ENCODE measurements at places on chromosomes 1 and 21. TPM values are rescaled to one million over a fixed set of nuclear protein-coding genes. Genes with fewer than 3 reads are reported as not detected.

GRCh38 chr21:25515484-25516405 is 91.5 kb downstream of the MRPL39 start:
- no peaks in the 10 kb centered on the region for H3K36me3 ChIP-seq
- H3K27me3 ChIP-seq = no peaks in the 10 kb centered on the region
- no peak for DNase-seq
- no peak overlapping the region for H3K4me3 ChIP-seq
- H3K27ac ChIP-seq = no peak overlapping the region

DNA sequence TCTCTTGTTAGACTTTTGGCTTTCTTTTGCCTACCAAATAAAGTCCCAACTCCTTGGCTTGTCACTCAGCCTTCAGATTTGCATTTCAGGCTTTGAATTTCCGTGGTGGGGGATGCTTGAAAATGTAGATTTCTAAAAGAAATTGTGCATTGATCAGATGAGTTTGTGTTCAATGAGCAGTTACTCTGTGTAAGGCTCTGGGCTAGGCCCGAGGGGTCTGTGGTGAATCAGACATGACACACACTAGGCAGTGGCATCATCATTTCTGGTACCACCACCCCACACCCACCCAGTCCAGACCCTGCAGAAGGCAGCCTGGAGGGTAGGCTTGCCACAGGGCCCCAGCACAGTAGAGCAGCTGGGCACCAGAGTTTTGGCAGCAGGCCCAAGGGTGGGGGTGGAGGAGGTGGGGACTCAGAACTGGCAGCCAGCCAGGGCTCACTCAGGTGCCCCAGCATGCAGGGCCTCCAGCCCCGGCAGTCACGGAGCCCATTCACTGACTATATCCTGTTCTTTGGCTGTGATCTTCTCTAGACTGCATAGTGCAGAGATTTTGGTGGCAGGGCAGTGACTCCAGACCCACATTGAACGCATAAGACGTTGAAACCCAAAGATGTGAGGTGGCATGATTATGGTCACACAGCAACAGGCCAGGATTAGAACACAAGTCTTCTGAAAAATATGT is 97.2 kb upstream of the ARTN start:
- no peaks in the 10 kb centered on the region for H3K36me3 ChIP-seq
- no peak overlapping the region for H3K4me3 ChIP-seq
- H3K27me3 ChIP-seq = no peaks in the 10 kb centered on the region
- no peak for DNase-seq

DNA sequence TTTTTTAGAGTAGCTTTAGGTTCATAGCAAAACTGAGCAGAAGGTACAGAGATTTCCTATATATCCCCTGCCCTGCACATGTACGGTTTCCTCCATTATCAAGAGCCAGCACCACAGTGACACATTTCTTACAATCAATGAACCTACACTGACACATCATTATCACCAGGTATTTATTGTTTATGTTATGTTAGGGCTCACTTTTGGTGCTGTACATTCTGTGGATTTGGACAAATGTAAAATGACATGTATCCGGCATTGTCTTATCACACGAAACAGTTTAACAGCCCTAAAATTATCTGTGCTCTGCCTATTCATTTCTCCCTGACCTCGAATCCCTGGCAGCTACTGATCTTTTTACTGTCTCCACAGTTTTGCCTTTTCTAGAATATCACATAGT is 93.7 kb upstream of the DPH5 start:
- no peak overlapping the region for H3K4me3 ChIP-seq
- H3K36me3 ChIP-seq = no peaks in the 10 kb centered on the region
- H3K4me1 ChIP-seq = no peaks in the 10 kb centered on the region
- H3K27ac ChIP-seq = no peak overlapping the region
- no peak for DNase-seq

DNA sequence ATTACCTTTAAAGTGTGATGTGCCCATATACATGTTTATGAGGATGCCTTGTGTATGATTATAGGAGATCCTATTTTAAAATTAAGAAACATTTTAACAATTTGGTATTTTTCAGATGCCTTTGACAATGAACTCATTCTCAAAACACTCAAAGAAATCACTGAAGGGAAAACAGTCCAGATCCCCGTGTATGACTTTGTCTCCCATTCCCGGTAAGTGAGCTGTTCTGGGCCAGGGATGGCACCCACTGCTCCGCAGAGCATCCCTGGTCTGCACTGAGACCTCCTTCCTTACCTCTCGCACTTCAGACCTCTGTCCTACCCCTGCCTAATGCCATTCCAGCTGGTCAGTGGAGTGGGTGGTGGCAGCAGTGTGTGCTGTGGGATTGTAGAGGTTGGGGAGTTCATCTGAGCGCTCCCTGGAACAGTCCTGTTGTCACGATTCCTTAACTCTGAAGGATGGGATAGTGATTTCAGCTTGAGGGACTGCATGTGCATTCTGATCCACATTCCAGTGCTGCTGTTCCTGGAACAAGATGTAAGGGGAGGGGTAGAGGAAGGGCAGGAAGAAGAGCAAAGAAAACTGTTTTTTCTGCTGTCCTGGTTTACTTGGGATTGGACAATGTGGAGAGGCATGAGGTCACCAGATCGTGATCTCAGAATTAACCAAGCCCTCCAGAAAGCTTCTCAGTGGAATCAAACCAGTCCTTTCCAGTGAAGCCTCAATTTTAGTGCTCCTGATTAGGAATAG is 63.9 kb downstream of the UCK2 start:
- H3K27ac ChIP-seq = no peak overlapping the region
- peaks cover 17% of the 10 kb centered on the region for H3K36me3 ChIP-seq
- H3K4me3 ChIP-seq = no peak overlapping the region
- H3K27me3 ChIP-seq = no peaks in the 10 kb centered on the region
- H3K4me1 ChIP-seq = no peaks in the 10 kb centered on the region

DNA sequence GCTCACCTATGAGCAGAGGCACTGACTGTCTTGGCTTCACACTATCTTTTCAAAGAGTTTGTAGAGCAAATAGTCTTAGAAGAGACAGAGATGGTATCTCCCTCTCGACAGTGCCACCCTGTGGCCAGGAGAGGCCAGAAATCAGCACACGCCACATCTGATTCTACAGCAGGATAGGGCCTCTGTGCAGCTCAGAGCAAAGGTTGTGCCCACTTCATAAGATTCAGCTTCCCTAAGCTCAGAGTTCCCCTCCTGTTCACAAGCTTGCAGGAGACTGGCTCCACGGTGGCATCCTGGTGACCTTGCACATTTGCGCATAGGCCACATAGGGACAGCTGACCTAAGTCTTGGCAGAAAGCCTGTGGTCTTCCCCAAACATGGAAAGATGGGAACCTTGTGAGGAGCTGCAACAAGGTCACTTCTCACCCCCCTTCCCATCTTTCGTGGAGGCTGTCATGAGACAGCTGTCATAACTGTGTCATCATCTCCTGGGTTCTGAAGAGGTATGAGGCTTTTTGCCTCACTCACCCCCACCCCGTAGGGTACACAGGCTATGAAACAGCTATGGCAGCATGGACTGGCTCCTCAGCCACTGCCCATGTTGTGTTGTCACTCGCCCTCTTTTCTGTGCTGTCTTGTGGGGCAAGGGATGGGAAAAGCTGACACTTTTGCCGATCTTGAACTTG is 3.0 kb downstream of the ITLN2 start:
- no peaks in the 10 kb centered on the region for H3K27me3 ChIP-seq
- no peak for DNase-seq
- H3K36me3 ChIP-seq = no peaks in the 10 kb centered on the region
- no peak overlapping the region for H3K27ac ChIP-seq
- no peaks in the 10 kb centered on the region for H3K4me1 ChIP-seq

NMNAT1 gene
- total RNA-seq = 7.9 TPM

DNA sequence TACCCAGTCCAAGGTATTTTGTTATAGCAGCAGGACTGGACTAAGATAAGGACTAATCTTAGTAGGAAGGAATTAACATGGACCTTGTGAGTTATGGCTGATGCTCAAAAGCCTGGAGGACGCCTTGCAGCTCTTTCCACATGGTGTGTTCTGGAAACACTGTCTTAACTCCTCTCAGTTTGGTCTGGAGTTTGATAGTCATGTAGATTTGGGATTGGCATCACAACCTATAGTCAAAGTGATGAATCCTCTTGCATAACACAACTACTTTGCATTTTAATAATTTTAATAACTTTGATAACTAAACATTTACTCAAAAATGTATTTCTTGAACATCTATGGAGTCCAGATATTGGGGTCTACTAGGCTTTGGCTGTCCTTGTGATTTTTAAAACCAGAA is 293.7 kb downstream of the KIF26B start:
- no peaks in the 10 kb centered on the region for H3K36me3 ChIP-seq
- no peak overlapping the region for H3K27ac ChIP-seq
- DNase-seq = no peak
- H3K4me3 ChIP-seq = no peak overlapping the region
- H3K27me3 ChIP-seq = no peaks in the 10 kb centered on the region

KRTAP12-3 gene
- total RNA-seq = not detected

GRCh38 chr21:33368124-33368523 is 35.1 kb upstream of the IFNGR2 start:
- no peaks in the 10 kb centered on the region for H3K27me3 ChIP-seq
- no peak for DNase-seq
- no peak overlapping the region for H3K27ac ChIP-seq
- H3K36me3 ChIP-seq = no peaks in the 10 kb centered on the region

ADGRL4 gene
- total RNA-seq = 73.5 TPM

CFHR4 gene
- not detected for total RNA-seq

CGN gene
- total RNA-seq = not detected

HSD11B1 gene
- 0.32 TPM for total RNA-seq

SPRR1A gene
- not detected for total RNA-seq

DNA sequence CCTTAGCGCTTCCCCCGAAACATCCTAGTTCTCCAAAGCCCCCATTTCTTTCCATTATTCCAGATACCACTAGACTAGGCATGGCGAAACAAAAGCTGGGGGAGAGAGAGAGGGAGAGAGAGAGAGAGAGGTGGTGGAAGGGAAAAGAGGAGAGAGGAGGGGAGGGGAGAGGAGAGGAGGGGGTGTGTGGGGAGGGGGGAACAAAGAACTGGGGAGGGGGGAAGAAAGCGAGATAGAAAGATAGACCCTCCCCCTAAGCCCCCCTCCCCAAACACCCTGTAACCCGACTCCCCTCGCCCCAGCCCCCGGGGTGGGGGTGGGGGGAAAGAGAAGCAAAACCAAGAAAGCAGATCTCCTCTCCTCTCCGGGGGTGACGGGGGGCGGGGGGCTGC is 352 bp downstream of the MEX3A start:
- H3K4me3 ChIP-seq = peak overlapping the region; percentile 94
- H3K27ac ChIP-seq = no peak overlapping the region
- no peak for DNase-seq
- H3K27me3 ChIP-seq = no peaks in the 10 kb centered on the region
- no peaks in the 10 kb centered on the region for H3K36me3 ChIP-seq
- H3K4me1 ChIP-seq = peaks cover 14% of the 10 kb centered on the region

DNA sequence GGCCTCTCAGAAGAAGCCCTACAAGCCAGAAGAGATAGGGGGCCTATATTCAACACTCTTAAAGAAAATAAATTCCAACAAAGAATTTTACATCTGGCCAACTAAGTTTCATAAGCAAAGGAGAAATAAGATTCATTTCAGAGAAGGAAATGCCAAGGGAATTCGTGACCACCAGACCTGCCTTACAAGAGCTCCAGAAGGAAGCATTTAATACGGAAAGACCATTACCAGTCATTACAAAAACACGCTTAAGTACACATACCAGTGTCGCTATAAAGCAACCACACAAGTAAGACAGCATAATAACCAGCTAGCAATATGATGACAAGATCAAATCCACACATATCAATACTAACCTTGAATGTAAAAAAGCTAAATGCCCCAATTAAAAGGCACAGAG is 704.9 kb upstream of the CHRM3 start:
- no peak overlapping the region for H3K27ac ChIP-seq
- H3K27me3 ChIP-seq = no peaks in the 10 kb centered on the region
- no peaks in the 10 kb centered on the region for H3K4me1 ChIP-seq
- no peak overlapping the region for H3K4me3 ChIP-seq

GRCh38 chr1:10306435-10306834 is 92.4 kb upstream of the PGD start:
- no peaks in the 10 kb centered on the region for H3K27me3 ChIP-seq
- H3K36me3 ChIP-seq = peaks cover 18% of the 10 kb centered on the region
- H3K4me3 ChIP-seq = no peak overlapping the region

- no peak overlapping the region for H3K4me3 ChIP-seq
- no peak for DNase-seq
- no peaks in the 10 kb centered on the region for H3K4me1 ChIP-seq
- H3K27me3 ChIP-seq = no peaks in the 10 kb centered on the region
- no peaks in the 10 kb centered on the region for H3K36me3 ChIP-seq
- no peak overlapping the region for H3K27ac ChIP-seq
Observed at GRCh38 chr1:5734414-5734813, 257.8 kb downstream of the NPHP4 start.

VANGL2 gene
- 0.96 TPM for total RNA-seq

DNA sequence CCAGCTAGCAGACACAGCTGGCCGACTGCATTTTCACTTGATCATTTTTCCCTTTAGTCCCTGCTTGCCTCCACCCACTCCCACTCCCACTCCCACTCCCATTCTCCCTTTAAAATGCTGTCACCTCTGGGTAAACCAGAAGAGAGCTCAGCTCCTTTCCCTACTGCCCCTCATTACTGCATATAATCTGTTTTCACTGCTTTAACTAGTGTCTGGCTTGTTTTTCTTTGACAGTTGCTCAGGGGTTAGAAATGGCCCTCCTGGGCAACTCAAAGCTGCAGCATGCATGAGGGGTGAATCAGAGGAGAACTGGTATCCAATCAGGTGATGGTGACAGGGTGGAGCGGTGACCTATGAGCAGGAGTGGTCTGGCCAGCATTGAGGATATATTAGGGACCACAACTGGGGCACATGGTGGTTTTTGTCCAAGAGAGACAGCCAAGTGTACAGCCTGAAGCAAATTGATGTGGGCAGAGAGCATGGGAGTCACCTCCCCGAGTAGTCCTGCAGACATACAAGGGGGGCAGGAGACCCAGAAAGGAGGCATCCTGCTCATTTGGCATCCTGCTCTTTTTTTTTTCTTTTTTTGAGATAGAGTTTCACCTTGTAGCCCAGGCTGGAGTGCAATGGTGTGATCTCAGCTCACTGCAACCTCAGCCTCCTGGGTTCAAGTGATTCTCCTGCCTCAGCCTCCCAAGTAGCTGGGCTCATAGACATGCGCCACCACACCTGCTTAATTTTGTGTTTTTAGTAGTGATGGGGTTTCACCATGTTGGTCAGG is 42.6 kb upstream of the SRSF10 start:
- H3K27ac ChIP-seq = peak overlapping the region; percentile 89
- DNase-seq = peak; percentile 80
- no peak overlapping the region for H3K4me3 ChIP-seq
- H3K36me3 ChIP-seq = no peaks in the 10 kb centered on the region

All from ascending aorta (tissue), 2 donors.